HFFc6 (cell line): ENCODE measurements at places on chromosomes 2 and 18. TPM values are rescaled to one million over a fixed set of nuclear protein-coding genes. Genes with fewer than 3 reads are reported as not detected.
A peak's percentile ranks its signal among the peaks of the same experiment; 100 is the strongest.

PMAIP1 gene
- 5.5 to 10.1 TPM (median 5.6 TPM) in 3 replicates for total RNA-seq

COL6A3 gene
- total RNA-seq = 440 to 736 TPM (median 593 TPM) in 3 replicates

FABP1 gene
- not detected in 3 replicates for total RNA-seq

DSG4 gene
- not detected in 3 replicates for total RNA-seq

LYPD6B gene
- total RNA-seq = 20.6 to 90.0 TPM (median 64.9 TPM) in 3 replicates

DNA sequence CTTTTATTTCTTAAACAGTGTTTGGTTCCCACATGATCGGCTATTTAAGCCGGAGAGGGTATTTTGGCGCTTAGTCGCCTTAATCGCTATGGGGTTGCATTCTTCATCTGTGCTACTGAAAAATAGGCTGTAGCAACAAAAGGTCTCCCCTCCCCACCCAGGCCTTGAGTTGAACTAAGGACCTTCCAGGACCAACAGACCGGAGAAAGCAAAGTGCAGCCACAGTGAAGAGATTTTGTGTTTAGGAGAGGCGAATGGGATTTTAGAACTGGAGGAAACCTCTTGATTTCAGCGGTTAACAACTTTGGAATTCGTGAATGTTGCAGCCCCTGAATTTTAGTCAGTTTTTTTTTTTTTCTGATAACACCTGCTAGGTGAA, 1.4 kb downstream of the ITGA6 start:
- H3K27me3 ChIP-seq = no peaks in the 10 kb centered on the region; the same call in 1 of the 2 replicates
- peaks cover 3% of the 10 kb centered on the region; the same call in 1 of the 2 replicates for H3K36me3 ChIP-seq
- H3K4me1 ChIP-seq = peaks cover 50% of the 10 kb centered on the region
- peak overlapping the region; percentile 89 for H3K4me3 ChIP-seq

DNA sequence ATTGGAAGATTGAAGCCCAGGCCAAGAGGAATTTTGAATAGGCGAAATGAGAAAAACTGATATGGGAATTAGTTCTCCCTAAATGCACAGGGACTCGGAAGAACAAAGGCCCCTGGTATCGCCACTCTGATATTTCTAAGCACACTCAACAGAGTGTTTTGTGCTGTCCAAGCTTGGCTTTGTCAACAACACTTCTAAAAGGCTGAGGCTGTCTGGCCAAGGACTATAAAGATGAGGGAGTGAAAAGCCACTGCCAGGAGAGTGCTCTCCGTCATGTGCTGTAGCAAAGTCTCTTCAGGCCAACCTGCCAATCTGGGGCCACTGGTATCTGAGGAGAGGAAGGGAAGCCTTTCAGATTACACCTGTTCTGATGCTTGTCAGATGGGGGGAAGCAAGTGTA, 611.2 kb upstream of the PIK3C3 start:
- H3K27ac ChIP-seq = no peak overlapping the region
- no peaks in the 10 kb centered on the region; the same call in 1 of the 2 replicates for H3K4me1 ChIP-seq
- H3K36me3 ChIP-seq = no peaks in the 10 kb centered on the region
- no peak for DNase-seq
- H3K27me3 ChIP-seq = no peaks in the 10 kb centered on the region

DNA sequence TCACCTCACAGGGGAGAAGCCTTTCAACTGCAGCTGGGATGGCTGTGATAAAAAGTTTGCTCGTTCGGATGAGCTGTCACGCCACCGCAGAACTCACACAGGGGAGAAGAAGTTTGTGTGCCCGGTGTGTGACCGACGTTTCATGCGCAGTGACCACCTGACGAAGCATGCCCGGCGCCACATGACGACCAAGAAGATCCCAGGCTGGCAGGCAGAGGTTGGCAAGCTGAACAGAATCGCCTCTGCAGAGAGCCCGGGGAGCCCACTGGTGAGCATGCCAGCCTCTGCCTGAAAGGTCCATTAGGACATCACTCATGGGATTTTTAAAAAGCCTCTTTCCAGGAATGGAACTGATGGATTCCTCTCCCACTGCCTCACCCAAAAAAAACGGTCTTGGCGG, 8.9 kb downstream of the KLF11 start:
- no peak overlapping the region for H3K4me3 ChIP-seq
- DNase-seq = no peak
- H3K27ac ChIP-seq = no peak overlapping the region
- H3K36me3 ChIP-seq = 0 out of 2 replicates have a peak, but pooled peaks cover 4% of the 10 kb centered on the region

- H3K4me3 ChIP-seq = no peak overlapping the region
- no peaks in the 10 kb centered on the region for H3K36me3 ChIP-seq
- no peak for DNase-seq
- H3K27me3 ChIP-seq = peaks cover 2% of the 10 kb centered on the region; the same call in 1 of the 2 replicates
Measured at GRCh38 chr2:34070196-34070595, 471.1 kb upstream of the FAM98A start.

- no peak overlapping the region for H3K27ac ChIP-seq
- no peaks in the 10 kb centered on the region for H3K36me3 ChIP-seq
- peaks cover 18% of the 10 kb centered on the region for H3K4me1 ChIP-seq
- no peak overlapping the region for H3K4me3 ChIP-seq
- DNase-seq = no peak
Measured at GRCh38 chr2:158902005-158902398, 66.4 kb upstream of the TANC1 start.

DNA sequence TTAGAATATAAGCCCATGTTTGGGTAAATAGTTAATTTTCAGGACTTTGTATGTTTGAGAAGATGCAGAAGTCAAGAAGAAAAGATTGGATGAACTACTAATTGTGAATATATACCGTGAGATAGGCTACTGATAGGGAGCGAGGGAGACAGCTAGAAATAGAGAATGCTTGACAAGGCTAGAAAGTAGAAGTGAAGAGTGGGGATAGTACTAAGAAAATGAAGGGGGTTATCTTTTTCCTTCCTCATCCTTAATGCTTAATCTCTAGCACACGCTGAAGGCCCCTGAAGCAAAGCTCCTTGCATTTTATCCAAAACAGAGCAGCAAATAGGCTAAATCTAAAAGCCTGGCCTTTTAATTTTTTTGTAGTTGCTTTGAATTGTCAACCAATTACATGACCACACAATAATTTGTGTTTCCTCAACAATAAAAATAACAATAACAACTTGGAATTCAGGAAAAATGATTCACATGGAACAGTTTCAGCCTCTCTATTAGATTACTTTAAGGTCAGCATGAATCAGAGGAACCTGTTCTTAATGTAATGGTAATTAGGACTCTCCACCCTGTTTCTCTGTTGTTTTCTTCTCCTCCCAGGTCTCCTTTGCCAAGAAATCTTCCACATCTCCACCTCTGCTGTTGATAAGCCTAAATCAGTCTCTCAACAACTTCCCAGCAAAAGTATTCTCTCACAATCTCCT, 1071.3 kb upstream of the ZEB2 start:
- H3K4me1 ChIP-seq = peaks cover 56% of the 10 kb centered on the region
- no peaks in the 10 kb centered on the region for H3K36me3 ChIP-seq
- no peak for DNase-seq
- no peak overlapping the region for H3K27ac ChIP-seq

GRCh38 chr2:391696-392095, 103.8 kb upstream of the ALKAL2 start:
- no peak overlapping the region for H3K4me3 ChIP-seq
- H3K27me3 ChIP-seq = no peaks in the 10 kb centered on the region
- DNase-seq = no peak
- H3K4me1 ChIP-seq = no peaks in the 10 kb centered on the region

DNA sequence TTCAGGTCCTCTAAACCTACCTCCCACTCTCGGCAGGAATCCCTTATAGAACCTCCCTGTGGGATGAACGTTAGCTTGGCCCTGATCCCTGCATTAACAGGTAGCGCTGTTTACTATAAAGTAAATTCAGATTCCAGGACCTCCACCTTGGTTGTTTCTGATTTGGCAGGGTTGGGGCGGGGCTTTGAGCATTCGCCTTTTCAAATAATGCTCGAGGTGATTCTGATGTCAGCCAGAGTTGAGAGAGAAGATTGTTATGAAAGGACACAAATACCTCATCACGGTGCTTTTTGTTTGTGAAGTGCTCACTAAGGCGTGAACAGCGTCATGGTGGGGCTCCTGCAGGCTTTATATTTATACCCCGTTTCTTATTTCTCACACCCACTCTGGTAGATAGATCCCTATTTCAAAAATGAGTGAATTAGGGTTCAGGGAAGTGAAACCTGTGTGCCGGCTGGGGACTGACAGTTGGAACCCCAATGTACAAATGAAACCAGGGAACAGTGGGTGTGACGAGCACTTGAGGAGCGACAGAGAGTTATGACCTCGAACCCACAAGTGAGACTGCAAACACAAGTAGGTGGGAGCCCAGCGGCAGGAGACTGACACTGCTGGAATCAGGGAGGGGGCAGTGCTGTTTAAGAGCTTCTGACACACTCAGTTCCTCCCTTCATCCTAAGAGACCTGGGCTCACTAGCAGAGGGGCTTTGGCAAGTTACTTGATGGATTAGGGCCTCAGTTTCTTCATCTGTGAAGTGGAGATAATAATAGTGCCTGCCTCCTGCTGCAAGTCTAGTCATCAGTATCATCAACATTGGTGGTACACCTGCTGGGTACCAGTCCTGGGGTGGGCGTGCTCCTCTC, 14.2 kb upstream of the CXCR4 start:
- no peak overlapping the region for H3K27ac ChIP-seq
- no peak for DNase-seq
- H3K36me3 ChIP-seq = no peaks in the 10 kb centered on the region
- no peaks in the 10 kb centered on the region; the same call in 1 of the 2 replicates for H3K4me1 ChIP-seq

GRCh38 chr2:48527226-48527885, 2.6 kb upstream of the STON1 start:
- H3K27me3 ChIP-seq = no peaks in the 10 kb centered on the region
- H3K4me1 ChIP-seq = peaks cover 25% of the 10 kb centered on the region
- DNase-seq = peak; percentile 33
- H3K36me3 ChIP-seq = no peaks in the 10 kb centered on the region
- H3K27ac ChIP-seq = no peak overlapping the region
- no peak overlapping the region for H3K4me3 ChIP-seq

DNA sequence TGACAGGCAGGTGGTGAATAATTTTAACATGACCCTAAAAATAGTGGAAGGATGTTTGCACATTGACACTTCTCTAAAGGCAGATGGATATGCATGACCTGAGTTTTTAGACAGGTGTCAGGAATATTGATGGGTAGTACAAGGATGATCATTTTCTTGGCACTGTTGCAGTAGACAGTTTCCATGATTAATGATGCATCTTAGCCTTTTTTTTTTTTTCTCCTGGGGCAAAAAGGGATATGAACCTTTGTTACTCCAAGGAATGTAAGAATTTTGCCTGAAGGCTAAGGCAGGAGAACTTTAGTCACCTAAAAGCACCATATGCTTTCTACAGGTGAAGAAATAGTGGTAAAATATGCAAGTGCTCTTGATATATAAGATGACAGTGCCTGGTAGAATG, 136.3 kb upstream of the CAVIN2 start:
- no peaks in the 10 kb centered on the region for H3K36me3 ChIP-seq
- peaks cover 13% of the 10 kb centered on the region for H3K4me1 ChIP-seq
- H3K4me3 ChIP-seq = no peak overlapping the region

DNA sequence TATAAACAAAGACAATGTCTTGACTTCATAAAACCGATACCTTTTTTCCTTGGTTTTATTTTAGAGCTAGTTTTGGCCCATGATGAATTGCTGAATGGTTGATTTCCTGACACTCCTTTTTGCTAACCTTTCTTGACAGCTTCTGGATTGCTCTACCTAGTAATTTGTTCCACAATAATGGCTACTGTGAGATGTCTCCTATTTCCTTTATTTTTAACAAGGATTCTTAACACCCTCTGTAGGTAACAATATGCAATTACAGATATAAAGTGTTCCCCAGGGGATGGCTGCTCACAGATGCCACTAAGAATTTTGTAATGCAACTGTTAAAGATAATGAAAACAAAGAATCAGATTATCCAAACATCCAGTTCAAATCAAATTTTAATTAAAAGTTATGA, 100.8 kb upstream of the ATP5MC3 start:
- no peaks in the 10 kb centered on the region for H3K4me1 ChIP-seq
- H3K36me3 ChIP-seq = no peaks in the 10 kb centered on the region
- peaks cover 13% of the 10 kb centered on the region for H3K27me3 ChIP-seq
- DNase-seq = peak; percentile 39
- H3K27ac ChIP-seq = no peak overlapping the region
- H3K4me3 ChIP-seq = no peak overlapping the region

DNA sequence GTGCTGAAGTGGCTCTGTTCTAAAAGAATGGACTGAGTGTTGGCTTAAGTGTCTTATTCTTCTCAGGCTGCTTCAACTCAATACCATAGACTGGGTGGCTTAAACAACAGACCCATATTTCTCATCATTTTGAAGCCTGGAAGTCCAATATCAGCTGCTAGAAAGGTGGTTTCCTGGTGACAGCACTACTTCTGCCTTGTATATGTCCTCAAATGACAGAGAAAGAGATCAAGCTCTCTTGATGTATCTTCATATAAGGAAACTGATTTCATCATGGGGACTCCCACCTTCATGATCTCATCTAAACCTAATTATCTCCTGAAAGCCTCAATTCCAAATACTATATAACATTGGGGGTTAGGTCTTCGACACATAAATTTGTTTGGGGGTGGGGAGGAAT, 449.7 kb upstream of the DSEL start:
- DNase-seq = no peak
- no peak overlapping the region for H3K4me3 ChIP-seq
- no peaks in the 10 kb centered on the region for H3K36me3 ChIP-seq
- no peaks in the 10 kb centered on the region for H3K4me1 ChIP-seq
- H3K27ac ChIP-seq = no peak overlapping the region

GRCh38 chr2:145029873-145030272, 510.0 kb upstream of the ZEB2 start:
- peaks cover 29% of the 10 kb centered on the region for H3K4me1 ChIP-seq
- no peak for DNase-seq
- no peak overlapping the region for H3K27ac ChIP-seq
- no peaks in the 10 kb centered on the region for H3K36me3 ChIP-seq
- H3K4me3 ChIP-seq = no peak overlapping the region

DNA sequence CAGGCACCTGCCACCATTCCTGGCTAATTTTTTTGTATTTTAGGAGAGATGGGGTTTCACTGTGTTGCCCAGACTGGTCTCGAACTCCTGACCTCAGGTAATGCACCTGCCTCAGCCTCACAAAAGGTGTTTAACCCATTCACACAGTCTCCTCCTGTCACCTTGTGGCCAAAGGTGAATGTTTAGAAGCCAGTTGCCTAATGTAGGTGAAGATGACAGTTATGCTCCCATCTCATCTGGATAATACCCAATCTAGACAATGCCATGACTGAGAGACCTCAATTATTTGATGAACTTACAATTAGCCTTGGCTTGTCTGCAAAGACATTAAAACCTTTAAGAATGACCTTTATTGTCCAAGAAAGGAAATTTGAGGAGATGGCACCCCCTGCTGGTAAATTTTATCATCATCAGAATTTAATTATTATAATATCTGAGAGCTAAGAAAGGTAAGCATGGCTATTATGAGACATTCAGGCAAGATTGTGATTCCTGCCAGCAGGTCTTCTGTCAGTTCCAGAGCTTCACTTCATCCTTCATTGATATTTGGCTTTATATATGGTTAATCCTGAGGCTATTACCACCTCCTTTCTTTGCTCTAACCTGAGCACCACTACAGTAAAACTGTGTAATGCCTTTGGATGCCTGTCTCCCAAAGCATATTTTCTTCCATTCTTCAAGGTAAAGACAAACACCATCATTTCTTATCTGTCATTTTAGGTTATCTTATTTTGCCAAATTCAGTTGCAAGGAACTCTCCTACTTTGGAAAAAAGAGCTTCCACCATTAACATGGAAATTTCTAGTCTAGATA, 117.6 kb downstream of the FAM124B start:
- no peaks in the 10 kb centered on the region for H3K36me3 ChIP-seq
- H3K4me3 ChIP-seq = no peak overlapping the region
- peaks cover 2% of the 10 kb centered on the region; the same call in 1 of the 2 replicates for H3K27me3 ChIP-seq
- peak; percentile 28 for DNase-seq
- peaks cover 8% of the 10 kb centered on the region for H3K4me1 ChIP-seq
